Myocyte (in vitro differentiated cells): ENCODE measurements at places on chromosomes 7 and 10.

DNA sequence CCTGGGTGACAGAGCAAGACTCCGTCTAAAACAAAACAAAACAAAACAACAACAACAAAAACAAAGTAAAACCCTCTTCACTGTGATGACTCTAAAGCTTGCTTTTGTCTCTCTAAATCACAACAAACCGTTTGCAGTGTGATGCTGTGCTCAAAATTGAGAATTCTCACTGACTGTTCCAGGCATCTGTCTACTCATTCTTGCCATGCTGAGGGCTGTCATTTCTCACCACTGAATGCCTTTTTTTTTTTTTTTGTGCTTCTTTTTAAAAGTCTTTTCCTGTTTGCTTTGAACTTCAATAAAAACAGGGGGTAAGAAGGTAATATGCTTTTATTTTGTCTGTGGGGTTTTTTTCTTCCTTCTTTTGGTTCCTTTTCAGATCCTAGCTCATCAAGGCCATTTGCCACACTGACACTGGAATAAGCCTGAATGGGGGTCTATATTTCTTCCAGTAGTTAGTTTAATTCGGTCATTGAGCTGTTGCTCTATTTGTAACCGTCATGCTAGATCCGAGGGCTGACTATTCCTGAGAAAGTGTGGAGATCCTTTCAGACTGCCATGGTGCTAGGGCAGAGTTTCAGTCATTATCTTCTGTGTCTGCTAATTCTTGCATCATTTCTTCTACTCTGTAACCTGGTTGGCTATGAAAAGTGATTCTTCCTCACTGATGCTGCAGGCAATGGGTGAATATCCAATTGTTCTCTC, 10.6 kb downstream of the FAS start:
- DNase-seq, result no peak

GRCh38 chr7:101676956-101677355, 47.9 kb upstream of the MYL10 start:
- no peak for DNase-seq

DNA sequence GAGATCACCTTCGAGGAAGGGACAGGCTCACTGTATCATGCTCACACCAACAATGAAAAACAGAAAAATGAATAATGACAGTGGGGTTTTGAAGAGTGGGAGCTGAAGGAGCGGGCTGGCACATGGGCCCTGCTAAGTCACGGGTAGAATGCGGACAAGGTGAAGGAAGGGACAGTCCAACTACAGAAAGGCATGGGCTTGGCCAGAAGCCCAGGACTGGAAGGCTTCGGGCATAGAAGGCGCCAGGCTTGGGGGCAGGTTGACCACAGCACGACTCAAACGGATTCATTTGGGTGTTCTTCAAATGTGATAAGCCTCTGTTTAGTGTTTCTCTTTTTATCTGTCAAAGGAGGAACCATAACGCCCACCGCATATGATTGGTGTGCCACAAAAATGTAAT, 509.5 kb downstream of the CCSER2 start:
- no peak for DNase-seq

DNA sequence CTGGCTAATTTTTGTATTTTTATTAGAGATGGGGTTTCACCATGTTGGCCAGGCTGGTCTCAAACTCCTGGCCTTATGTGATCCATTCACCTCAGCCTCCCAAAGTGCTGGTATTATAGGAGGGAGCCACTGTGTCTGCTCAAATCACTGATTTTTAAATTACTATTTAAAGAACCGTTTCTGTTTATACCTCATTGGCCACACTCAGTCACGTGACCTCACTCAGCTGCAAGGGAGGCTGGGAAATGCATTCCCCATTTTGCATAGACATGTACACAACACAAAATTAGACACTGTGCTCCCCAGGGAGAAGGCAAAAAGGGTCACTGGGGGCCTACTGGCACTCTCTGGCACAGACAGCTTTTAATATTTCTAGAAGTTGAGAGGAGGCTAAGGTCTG, 13.6 kb upstream of the CALU start:
- peak; percentile 33 for DNase-seq

GRCh38 chr7:7673240-7673550, 32.6 kb downstream of the UMAD1 start:
- DNase-seq, result no peak

- DNase-seq, result no peak
Observed at GRCh38 chr7:127629268-127629854, 11.4 kb upstream of the PAX4 start.

DNA sequence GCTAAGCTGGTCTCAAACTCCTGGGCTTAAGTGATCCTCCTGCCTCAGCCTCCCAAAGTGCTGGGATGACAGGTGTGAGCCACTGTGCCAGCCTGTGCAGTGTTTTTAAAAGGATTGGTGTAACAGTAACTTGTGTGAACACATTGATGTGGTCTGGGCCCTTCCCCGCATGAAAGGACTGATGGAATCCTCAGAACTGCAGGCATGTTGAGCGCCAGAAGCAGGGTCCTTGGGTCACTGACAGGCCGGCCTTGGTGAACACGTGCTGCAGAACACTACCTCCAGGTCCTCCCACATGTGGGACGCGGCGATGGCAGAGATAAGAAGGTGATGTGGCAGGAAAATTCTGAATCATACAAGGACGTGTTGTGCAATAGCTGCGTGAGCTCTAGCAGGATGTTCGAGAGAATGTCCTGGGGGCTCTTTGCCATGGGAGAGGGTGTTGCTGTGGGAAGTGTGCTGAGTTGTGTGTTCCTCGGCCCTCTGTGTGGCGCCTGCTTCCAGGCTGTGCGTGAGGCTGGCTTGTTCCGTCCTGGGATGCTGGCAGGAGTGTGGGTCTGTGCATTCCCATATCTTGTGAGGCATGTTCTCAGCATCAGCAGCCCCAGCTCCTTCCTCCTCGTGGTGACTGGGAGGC, 68.2 kb downstream of the DNAJB6 start:
- DNase-seq, result no peak
